Fibroblast of lung (primary cell): ENCODE measurements at places on chromosomes 6 and 20. TPM values are rescaled to one million over a fixed set of nuclear protein-coding genes. Genes with fewer than 3 reads are reported as not detected.
A peak's percentile ranks its signal among the peaks of the same experiment; 100 is the strongest.

The C20orf202 gene
- total RNA-seq, result under 0.01 TPM in 1 of 2 replicates, not detected in the other

The MATN4 gene
- under 0.01 TPM in 2 replicates for total RNA-seq

The WFDC10B gene
- total RNA-seq, result not detected in 2 replicates

- DNase-seq, result peak; percentile 63
Observed at GRCh38 chr6:3500262-3501014, 43.6 kb upstream of the SLC22A23 start.

DNA sequence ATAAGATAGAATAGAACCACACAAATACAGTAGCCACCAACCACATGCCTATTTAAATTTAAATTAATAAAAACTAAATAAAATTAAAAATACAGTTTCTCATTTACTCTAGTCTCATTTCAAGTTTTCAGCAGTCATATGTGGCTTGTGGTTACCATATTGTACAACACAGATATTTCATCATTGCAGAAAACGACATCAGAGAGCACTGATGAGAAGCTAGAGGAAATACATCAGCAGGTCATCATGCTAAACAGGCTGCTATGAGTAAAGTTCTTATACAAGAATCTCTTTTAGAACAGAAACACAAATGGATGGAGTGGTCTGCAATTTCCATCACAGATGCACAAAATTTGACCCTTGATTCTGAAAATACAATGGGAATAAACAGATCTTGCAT, 36.6 kb downstream of the TBC1D32 start:
- peak; percentile 3 for DNase-seq

- no peak for DNase-seq
Observed at GRCh38 chr20:64091770-64092169, 7.6 kb upstream of the LKAAEAR1 start.

DNA sequence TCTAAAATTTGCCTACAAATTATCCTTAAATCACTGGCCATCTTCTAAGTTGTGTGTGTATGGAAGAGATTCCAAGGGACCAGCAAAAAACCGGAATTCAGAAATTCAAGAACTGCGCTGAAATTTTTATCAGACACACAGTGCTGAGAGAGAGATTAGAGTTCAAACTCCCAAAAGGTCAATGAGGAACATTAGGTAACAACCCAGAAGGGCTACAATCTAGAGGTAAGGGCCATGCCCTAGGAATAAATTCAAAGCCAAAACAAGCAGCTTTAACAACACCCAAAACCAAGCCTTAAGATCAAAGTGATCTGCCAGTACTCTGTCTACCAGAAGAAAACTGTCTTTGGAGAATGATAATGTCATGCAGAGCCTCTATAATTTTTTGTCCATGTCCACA, 17.8 kb downstream of the SRSF12 start:
- DNase-seq, result no peak

DNA sequence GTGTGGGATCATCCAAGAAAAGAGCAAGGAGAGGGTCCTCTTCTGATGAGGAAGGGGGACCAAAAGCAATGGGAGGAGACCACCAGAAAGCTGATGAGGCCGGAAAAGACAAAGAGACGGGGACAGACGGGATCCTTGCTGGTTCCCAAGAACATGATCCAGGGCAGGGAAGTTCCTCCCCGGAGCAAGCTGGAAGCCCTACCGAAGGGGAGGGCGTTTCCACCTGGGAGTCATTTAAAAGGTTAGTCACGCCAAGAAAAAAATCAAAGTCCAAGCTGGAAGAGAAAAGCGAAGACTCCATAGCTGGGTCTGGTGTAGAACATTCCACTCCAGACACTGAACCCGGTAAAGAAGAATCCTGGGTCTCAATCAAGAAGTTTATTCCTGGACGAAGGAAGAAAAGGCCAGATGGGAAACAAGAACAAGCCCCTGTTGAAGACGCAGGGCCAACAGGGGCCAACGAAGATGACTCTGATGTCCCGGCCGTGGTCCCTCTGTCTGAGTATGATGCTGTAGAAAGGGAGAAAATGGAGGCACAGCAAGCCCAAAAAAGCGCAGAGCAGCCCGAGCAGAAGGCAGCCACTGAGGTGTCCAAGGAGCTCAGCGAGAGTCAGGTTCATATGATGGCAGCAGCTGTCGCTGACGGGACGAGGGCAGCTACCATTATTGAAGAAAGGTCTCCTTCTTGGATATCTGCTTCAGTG, 40.8 kb downstream of the ZBTB2 start:
- DNase-seq, result no peak

- no peak for DNase-seq
Observed at GRCh38 chr6:168147205-168147738, 68.3 kb upstream of the FRMD1 start.

DNA sequence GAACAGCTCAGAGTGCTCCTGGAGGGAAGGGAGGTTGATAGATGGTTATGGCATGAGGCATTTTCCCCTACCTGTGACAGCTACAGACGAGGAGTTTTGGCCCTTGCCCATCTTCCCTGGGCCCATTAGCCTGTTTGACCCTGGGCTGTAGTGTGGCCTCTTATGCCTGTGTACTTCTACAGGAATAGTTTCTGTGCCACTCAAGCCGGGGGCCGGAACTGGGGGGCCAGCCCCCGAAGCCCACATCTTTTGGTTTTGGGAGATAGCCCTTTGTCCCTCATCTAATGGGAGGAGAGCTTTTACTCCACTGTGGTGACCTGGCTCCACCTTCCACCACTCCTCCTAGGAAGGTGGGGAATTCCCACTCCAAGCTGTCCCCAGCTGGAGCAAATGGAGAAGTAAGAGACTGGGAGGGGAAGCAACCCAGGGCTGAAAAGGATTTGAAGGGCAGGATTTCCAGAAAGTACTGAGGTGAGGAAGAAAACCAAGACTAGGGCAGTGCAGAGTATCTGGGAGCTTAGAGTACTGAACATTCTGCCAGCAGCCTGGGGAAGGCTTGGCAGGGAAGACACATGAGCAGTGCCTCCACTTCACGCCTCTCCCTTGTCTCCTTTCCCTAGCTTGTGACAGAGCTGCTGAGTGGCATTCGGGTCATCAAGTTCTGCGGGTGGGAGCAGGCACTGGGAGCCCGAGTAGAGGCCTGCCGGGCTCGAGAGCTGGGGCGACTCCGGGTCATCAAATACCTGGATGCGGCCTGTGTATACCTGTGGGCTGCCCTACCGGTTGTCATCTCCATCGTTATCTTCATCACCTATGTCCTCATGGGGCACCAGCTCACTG, 6.9 kb downstream of the ABCC10 start:
- no peak for DNase-seq

DNA sequence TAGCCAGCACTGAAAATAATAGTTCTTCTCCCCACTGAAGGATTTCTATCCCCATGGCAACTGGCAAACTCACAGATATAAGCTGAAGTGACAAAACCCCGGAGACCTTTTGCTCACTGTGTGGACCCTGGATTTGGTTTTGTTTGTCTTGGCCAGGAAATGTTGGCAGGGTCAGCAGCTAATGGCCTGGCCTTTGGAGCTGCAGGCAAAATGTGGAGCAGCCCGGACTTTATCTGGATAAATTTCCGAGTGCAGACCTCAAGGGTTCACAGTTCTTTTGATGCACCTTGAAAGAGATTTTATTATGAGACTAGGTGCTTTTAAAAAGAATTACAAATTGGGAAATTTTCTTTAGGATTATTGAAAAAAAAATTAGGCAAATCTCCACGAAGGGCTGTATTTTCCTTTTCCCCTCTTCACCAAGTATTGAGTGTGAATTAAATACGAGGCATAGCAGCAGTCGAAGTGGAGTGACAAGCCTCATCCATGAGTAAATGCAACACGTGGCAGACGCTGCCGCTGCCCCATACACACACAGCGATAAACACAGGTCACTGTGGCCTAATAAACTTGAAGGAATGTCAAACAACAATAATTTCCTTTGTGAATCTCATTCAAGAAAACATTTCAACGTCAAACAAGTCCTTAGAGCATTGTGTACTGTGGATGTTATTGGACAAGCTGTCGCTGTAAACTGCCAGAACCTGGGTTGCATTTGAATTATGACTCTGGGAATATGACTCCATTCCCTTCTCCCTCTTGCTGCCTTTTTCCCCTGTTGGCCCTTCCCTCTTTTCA, 35.1 kb upstream of the CCN6 start:
- DNase-seq, result peak; percentile 60
